ENCODE measurements at places on chromosomes 3 and 15. TPM values are rescaled to one million over a fixed set of nuclear protein-coding genes. Genes with fewer than 3 reads are reported as not detected.

KBTBD8 gene
- 3.3 TPM for total RNA-seq

GUCA1C gene
- total RNA-seq, result not detected

MCCC1 gene
- 27.5 TPM for total RNA-seq

PRKAR2A gene
- 30.9 TPM for total RNA-seq

CLEC3B gene
- total RNA-seq, result 1.6 TPM

CLDN1 gene
- total RNA-seq, result 0.23 TPM

IMPG2 gene
- total RNA-seq, result 0.56 TPM

- DNase-seq, result no peak
Observed at GRCh38 chr3:22129101-22129500, 378.1 kb upstream of the ZNF385D start.

GRCh38 chr3:178063461-178063860, 472.8 kb upstream of the KCNMB2 start:
- DNase-seq, result no peak

- no peak for DNase-seq
Observed at GRCh38 chr3:129655291-129655700, 48.8 kb upstream of the PLXND1 start.

DNA sequence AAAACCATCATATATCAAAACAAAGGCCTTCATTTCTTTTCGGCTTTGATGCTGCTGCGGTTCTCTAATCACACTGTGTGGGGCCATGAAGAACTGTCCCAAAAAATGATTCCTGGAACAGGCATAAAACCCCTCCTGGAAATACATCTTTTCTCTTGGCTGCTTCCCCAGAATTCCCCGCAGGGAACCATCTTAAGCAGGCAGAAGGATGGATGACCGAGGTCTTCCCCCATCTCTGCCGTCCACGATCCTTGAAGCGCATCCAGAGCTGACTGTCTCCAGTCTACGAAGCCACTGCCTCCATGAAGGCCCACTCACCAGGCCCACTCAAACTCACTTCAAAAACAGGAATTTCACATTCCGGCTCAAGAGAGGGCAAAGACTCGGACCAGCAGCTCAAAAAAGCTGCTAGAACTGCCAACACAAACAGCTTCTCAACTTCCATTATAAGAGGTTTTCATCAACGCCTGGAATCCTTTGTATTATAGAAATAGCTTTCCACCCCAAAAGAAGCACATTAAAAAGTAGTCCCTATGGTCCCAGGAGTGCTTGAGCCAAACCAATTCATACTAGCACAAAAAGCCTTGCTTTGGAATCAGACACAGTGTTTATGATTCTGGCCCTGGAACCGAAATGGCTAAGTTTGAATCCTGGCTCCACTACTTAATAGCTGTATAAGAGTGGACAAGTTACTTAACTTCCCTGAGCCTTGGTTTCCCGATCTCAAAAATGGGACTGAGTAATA, 487.5 kb upstream of the WNT5A start:
- DNase-seq, result no peak

DNA sequence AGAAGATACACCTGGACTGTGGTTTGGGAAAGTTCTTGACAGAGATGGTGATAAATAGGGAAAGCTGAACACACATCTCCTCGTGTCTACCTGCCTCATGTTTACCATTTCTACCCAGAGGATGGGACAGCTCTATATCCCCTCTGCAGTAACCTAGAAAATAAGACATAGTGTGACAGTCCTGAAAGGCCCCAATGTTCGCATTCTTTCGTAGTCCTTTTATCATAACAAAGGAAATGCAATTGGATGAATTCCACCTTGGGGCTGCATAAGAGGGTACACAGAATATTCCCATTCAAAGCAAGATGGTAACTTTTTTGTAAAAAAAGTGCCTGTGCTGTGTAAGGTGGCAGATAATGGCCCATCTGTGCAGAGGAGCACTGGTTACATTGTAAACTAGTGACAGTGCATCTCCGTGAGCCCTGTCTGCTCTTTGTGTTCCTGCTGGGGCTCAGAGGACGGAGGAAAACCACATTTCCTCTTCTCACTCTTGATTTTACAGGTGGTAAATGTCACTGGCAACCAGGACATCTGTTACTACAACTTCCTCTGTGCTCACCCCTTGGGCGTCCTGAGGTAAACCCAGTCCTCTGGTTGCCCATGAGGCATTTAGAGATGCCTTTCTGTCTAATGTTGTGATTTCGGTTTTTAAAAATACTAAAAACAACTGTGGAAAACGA, 74.3 kb downstream of the SIDT1 start:
- no peak for DNase-seq

DNA sequence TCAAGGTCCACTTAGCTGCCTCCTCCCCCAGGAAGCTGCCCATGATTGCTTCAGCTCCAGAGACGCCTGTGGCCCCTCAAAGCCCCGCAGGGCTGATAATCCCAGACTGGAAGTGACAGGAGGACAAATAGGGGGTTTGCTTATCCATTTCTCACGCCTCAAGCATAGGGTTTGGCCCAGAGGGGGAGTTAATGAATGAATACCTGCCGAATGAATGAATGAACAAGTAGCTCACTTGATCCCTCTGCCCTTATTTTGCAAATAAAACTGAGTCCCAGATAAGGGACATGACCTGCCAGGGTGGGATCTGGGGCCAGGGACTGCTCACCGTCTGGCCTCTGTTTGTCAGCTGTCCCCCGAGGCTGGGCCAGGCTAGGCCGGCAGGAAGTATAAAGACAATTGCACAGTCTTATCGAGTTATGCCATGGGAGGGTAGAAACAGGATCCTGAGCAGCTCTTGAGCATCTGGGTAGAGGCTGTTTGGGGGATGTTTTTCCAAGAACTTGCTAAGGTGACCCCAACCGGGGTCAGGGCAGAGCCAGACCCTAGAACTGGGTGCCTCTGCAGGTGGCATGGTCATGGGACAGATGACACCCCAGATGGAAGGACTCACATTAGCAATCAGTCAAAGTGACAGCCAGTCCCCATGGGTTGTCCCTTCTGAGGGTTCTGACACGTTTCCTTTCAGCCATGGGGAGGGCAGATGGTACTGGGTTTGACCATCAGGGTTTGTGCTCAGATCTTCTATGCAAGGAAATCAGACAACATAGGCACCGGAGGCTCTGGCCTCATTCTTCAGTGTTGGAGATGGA, 45.0 kb downstream of the IQSEC1 start:
- DNase-seq, result no peak

- DNase-seq, result no peak
Observed at GRCh38 chr3:12186515-12187286, 28.0 kb upstream of the TIMP4 start.

GRCh38 chr15:80127911-80128310, 24.9 kb upstream of the FAH start:
- no peak for DNase-seq

GRCh38 chr3:9915254-9916141, 1.4 kb upstream of the IL17RC start:
- no peak for DNase-seq

- no peak for DNase-seq
Observed at GRCh38 chr3:172647080-172647479, 63.8 kb downstream of the NCEH1 start.

DNA sequence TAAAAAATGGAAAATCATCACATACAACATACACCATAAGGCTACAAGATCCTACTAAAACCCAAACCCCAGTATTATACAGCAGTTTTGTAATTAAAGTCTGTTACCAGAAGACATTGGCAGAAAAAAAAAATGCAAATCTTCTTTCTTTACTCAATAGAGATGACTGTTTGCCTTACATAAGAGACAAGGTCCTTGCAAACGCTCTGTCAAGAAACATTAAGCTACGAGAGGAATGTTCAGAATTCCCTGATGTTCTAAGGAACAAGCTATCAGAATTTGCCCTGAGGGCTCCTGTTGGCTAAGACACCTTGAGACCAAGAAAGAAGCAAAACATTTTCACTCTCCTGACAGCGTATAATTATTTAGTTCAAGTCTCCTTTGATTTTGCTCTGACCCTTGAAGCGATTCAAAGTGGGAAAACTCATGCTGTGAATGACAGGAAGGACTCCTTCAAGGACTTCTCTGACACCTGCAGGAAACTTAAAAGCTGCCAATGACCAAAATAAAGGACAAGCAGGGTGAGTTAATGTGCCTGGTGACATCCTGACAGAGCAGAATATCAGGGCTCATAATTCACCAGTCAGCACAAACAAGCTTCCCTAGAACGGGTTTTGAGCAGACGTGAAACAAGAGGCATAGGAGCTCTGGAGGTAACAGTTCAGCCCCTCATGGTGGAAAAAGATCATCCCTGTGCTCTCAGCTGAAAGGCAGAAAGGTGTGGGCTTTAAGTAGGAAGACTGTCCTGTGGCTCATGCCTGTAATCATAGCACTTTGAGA, 2.5 kb downstream of the SCAMP2 start:
- DNase-seq, result no peak

DNA sequence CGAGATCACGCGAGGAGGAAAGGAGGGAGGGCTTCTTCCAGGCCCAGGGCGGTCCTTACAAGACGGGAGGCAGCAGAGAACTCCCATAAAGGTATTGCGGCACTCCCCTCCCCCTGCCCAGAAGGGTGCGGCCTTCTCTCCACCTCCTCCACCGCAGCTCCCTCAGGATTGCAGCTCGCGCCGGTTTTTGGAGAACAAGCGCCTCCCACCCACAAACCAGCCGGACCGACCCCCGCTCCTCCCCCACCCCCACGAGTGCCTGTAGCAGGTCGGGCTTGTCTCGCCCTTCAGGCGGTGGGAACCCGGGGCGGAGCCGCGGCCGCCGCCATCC, 1.1 kb upstream of the SETD5 start:
- DNase-seq, result no peak

DNA sequence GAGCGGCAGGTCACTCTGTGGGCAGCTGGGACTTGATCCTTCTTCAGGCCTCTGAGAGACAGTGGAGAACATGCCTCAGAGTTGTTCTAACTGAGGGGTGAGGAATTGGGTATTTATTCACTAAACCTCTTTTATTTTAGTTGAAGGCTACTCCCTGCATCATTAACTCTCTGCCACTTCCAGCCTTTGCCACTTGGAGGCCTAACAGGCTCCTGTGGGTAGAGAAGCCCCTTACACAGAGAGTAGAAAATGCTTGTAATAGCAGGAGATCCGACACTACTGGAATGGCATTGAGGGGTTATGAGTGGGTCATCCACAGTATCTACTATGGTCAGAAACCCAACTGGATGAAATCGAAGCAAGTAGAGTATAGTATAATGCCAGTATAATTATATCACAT, 81.7 kb downstream of the RYR3 start:
- no peak for DNase-seq
